Prostate gland (tissue), 2 donors: ENCODE measurements at places on chromosomes 16 and 17. TPM values are rescaled to one million over a fixed set of nuclear protein-coding genes. Genes with fewer than 3 reads are reported as not detected.

GRCh38 chr16:69123910-69124309 is 8.5 kb downstream of the CHTF8 start:
- DNase-seq = no peak

- peak; percentile 40 for DNase-seq
Observed at GRCh38 chr17:28371245-28372202, at the start of gene SARM1. Gene SARM1, plus strand, starts transcription at chr17:28371694. Its CDS starts 339 bp downstream, at chr17:28372033.

DNA sequence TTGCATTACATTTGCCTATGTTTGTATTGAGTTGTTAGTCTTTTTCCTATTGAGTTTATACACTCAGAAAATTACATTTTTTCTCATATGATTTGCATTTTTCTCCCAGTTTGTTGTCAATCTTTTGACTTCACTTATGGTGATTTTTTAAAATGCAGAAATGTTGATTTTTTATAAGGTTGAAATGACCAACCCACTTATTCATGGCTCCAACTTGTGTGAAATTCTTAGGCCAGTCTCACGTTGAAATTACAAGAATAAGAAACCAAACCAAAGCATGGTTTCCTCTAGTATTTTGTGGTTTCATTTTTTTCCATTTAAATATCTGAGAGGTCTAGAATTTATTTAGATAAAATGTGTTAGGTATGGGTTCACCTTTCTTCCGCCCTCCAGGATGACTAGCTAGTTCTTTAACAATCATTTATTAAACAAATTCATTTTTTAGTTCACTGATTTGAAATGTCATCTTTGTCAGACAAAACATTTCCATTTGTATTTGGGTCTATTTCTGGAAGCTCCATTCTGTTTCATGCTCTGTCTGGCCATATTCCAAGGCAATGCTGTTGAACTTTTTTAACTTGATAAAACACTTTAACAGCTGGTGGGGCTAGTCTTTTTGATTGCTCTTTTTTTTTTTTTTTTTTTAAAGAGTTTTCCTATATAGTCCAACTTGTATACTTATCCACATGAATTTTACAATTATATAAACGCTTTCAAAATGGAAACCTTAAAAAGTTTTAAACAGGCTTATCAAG is 40.0 kb downstream of the FAM20A start:
- DNase-seq = no peak

DNA sequence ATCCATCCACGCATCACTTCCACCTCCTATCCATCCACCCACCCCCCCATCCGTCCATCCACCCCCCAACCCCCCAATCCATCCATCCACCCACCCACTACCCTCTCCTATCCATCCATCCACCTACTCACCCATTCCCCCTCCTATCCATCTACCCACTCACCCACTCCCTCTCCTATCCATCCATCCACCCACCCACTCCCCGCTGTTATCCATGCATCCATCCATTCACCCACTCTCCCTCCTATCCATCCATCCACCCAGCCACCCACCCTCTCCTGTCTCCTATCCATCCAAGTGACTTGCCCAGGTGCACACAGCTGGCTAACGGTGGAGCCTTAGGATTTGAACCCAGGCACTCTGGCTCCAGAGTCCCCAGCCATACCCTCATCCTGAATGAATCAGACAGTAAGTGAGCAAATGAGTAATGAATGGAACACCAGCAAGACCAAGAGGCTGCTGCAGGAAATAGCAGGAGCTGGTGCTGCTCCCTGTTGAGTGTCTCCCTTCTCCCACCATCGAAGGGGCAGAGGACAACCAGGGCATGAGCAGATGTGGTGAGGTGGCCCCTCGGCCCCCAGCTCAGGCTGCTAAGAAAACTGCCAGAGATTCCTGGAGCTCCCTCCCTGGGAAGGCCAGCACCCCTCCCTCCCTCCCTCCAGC is 62.5 kb downstream of the LITAF start:
- no peak for DNase-seq

Gene ANKRD40CL
- total RNA-seq = not detected

Gene C16orf89
- total RNA-seq = 6.6 TPM

Gene NPB
- total RNA-seq = 9.8 TPM

Gene RND2
- total RNA-seq = 4.3 TPM
